Stimulated activated CD4-positive, alpha-beta T cell treated with anti-CD3 and anti-CD28 coated beads, TNF-alpha, amount 100 ng/mL, for 1 hour (primary cell): ENCODE measurements at places on chromosomes 5 and 9.

- DNase-seq = no peak
Measured at GRCh38 chr9:2198956-2199635, 183.9 kb downstream of the SMARCA2 start.

DNA sequence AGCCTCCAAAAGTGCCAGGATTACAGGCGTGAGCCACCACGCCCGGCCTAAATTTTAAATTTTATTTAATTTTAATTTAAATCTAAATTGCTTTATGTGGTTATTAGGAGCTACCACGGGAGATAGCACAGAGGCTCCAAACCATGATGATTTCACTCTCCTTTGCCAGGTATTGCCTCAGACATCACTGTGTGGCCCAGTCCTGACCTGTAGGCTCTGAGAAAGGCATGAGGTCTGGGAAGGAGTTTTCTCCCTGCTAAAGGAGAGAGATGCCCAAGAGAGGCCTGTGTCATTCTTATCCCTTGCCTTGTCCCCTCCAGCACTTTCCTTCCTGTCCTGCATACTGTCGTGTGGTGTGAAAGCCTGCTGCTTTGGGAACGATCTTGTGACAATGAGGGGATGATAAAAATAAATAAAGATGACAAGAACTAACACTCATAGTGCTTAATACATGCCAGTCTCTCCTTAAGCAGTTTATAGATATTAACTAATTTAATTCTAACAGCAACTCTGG, 37.0 kb upstream of the BASP1 start:
- DNase-seq = no peak

DNA sequence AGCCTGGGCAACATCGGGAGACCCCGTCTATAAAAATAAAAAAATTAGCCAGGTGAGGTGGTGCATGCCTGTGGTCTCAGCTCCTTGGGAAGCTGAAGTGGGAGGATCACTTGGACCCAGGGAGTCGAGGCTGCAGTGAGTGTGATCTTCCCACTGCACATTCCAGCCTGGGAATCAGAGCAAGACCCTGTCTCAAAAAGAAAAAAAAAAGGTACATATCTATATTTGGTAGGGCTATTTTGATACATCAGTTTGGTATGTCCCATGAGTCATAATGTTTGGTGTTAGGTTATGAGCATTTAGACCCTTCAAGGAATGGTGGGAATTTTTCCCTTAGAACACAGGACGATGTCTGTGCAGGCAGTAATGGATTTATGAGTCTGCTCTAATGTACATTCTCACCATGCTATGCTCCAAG, 55.3 kb upstream of the POU4F3 start:
- no peak for DNase-seq

DNA sequence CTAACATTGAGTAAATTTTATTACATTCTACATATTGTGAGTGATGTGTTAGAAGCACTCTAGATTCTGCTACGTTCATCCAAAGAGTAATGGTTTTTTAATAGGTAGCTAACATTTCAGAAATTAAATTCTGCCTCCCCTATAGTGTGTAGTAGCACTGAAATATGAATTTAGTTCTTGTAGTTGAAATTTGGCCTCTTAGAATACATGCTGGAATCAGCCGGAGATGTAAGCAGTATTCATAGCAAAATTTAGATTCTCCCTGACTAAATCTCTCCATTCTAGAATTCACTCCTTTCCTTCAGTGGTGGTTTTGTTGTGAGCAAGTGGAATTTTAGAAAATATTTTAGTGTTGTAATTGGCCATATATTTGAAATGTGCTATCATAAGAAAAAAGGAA, 799.9 kb upstream of the CDH10 start:
- DNase-seq = no peak

- no peak for DNase-seq
Measured at GRCh38 chr5:163682234-163682633, 176.8 kb downstream of the MAT2B start.
